ENCODE measurements at places on chromosomes 1 and 21.

DNA sequence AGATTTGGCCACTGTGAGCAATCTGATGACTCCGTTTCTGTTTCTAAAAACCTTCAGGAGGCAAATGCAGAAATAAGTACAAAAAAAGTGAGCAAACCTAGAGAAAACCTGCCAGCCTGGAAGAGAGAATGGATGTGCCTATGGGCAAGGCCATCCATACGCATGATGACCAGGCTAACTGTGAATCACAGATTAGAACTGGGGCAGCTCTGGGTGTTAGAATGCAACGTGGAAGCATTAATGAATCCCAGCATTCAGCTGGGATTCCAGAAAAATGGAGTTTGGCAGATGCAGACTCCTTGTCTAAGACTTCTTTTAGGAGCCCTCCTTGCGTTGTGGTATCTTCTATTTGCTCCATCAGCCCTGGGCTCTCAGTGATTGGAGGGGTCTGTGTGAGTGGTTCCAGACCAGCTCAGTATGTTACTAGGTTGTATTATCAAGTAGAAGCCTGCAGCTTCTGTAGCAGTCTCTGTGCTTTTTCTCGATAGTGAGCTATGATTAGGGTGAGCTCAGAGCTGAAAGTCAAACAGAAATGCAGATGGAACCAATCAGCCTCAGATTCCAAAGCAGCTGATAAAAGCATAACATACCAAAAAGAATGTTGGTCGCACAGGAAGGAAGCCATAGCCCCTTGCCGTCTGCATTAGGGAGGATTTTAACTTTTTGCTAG is 154.0 kb downstream of the PSMG1 start:
- DNase-seq = no peak

DNA sequence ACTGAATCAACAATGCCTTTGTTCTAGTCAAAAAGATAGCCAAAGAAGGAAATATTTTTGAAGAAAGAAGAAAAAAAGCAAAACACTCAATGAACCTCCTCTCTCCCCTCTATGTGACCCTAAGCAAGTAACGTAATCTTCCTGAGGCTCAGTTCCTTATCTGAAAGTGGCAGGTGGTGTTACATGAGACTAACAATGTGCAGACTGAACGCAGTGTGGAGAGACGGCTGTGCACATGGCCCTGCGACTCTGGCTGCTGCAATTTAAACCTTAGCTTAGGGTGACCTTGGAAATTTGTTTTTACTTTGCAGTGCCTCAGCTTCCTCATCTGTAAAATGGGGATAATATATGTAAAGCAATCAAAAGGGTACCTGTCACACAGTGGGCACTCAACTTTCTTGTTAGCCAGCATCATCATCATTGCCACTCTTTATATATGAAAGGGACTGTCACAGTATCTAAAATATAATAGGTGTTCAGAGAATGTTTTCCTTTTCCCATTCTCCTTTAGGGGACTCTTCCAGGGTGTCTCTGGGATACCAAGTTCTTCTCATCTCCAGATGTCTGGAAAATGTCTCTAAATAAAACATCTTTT is 100.1 kb upstream of the JUN start:
- DNase-seq = no peak

GRCh38 chr1:97271916-97272788 is 550.6 kb downstream of the PTBP2 start:
- no peak for DNase-seq

- no peak for DNase-seq
Measured at GRCh38 chr1:155504207-155504606, 58.4 kb downstream of the ASH1L start.

DNA sequence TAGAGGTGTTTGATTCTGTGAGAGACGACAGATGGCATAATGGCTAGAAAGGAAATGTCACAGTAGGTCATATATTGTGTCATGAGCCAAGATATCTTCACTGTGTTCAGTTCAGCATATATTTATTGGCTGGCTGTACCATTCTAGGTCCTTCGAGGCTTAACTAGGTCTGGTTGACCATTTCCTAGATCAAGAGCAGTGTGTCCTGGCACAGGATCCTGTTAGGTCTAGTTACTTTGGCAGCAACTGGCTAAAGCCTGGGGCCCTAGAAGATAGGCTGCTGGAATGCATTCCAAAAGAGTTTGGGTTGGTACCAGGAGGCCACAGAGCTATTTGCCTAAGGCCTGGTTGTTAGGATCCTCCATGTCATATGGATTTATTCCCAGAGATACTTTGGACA is 20.9 kb downstream of the ZBTB40 start:
- DNase-seq = no peak

DNA sequence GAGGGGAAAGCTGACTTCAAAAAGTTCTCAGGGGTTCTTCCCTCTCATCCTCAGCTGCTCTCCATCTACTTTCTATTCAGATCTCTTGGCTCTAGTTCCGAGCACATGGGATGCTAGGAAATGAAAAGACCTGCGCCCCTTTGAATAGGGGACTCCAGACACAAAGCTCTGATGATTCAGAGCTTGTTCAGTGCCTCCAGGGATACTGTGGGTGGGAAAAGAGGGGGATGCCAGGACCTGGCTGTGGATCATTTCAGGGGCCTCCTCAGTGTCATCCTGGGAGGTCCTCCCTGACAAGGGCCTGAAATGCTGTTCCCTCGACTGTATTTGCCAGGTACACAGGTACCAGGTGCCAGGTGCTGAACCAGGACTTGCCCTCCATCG is 943 bp upstream of the KIAA0040 start:
- no peak for DNase-seq

DNA sequence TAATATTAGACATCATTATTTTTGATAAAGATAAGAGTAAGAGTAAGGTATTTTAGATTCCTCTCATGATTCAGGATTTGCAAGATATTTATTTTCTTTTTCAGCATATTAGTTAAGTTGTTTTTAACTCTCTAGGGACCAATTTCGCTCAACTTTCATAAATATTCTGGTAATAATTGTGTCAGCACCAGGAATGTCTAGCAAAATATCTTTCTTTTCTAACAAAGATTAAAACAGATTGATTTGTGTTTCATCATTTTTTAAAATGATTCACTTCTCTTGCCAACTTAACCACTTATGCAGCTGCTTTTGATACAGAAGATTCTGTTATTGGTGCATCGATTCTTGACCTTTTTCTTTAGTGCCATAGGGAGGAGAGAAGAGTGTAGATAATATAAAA is 172.8 kb upstream of the PTGFR start:
- DNase-seq = no peak

DNA sequence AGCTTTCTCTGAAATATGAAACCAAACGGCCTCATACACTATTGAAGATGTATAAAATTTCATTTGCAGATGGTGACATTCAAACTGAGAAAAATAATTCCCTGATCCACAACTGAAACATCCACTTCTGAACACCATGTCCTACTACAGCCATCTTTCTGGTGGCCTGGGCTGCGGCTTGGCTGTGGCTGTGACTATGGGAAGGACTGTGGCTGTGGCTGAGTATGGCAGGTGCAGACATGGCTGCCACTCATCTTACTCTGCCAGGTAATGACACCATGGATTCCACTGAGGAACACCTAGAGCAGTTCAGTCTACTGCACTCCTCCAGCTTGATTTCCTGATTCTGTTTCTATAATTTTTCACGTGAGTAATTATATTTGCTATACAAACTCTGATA is at the start of gene KRTAP20-4:
Gene KRTAP20-4 (plus strand): TSS at position 106 of the 400 bp plus-strand sequence.
- DNase-seq = no peak

GRCh38 chr1:202593845-202594244 is 116.4 kb downstream of the SYT2 start:
- no peak for DNase-seq

DNA sequence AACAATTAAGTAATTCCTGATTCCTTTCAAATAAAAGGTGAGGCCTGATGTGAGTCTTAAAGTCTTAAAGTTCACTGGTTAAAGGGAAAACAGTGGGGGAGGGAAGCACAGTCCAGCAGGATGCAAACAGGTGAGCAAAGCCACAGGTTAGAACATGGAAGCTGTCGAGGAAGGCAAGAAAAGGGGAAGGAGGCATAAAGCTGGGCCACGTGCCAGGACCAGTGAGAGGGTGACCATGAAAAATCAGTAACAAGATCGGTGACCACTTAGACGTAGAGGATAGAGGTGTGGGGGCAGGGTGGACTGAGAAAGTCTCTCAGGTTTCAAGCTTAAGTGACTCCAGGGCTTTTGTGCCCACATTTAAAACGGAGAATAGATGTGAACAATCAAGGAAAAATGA is 231.3 kb downstream of the SETD4 start:
- DNase-seq = no peak
